ENCODE measurements at places on chromosomes 7 and 10.
A peak's percentile ranks its signal among the peaks of the same experiment; 100 is the strongest.

- no peak for DNase-seq
These were observed 50.1 kb upstream of the CREB5 start for GRCh38 chr7:28362182-28362581.

GRCh38 chr10:78577712-78578111 lies 491.1 kb upstream of the ZMIZ1 start:
- DNase-seq, result no peak

- DNase-seq, result no peak
These were observed 426.4 kb downstream of the ACTR3B start for GRCh38 chr7:153185936-153186335.

GRCh38 chr10:10803278-10803677 lies 214.4 kb upstream of the CELF2 start:
- no peak for DNase-seq

- DNase-seq, result no peak
These were observed 68.0 kb upstream of the SAMD8 start for GRCh38 chr10:75043256-75044131.

GRCh38 chr7:116584721-116585120 lies 59.9 kb downstream of the CAV1 start:
- DNase-seq, result no peak

- no peak for DNase-seq
These were observed 224.4 kb downstream of the NEBL start for GRCh38 chr10:20672741-20673140.

- no peak for DNase-seq
These were observed 5.2 kb downstream of the SEMA3E start for GRCh38 chr7:83643739-83644138.

GRCh38 chr10:29993319-29993915 lies 66.0 kb downstream of the JCAD start:
- DNase-seq, result peak; percentile 78

GRCh38 chr10:62726142-62726541 lies 78.4 kb upstream of the ADO start:
- no peak for DNase-seq

- no peak for DNase-seq
These were observed 40.0 kb downstream of the FIGNL1 start for GRCh38 chr7:50409856-50410745.

DNA sequence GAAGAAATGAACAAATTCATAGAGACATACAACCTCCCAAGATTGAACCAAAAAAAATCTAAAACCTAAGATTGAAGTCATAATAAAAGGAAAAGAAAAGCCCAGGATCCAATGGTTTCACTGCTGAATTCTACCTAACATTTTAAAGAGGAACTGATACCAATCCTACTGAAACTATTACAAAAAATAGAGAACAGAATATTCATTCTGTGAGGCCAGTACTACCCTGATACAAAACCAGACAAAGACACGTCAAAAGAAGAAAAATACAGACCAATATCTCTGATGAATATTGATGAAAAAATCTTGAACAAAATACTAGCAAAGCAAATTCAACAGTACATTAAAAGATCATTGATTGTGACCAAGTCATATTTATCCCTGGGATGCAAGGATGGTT lies 128.5 kb upstream of the STEAP1 start:
- no peak for DNase-seq

- DNase-seq, result no peak
These were observed 113.4 kb downstream of the SEM1 start for GRCh38 chr7:96596120-96596826.

- no peak for DNase-seq
These were observed 177.5 kb downstream of the ANK3 start for GRCh38 chr10:60212195-60212594.

DNA sequence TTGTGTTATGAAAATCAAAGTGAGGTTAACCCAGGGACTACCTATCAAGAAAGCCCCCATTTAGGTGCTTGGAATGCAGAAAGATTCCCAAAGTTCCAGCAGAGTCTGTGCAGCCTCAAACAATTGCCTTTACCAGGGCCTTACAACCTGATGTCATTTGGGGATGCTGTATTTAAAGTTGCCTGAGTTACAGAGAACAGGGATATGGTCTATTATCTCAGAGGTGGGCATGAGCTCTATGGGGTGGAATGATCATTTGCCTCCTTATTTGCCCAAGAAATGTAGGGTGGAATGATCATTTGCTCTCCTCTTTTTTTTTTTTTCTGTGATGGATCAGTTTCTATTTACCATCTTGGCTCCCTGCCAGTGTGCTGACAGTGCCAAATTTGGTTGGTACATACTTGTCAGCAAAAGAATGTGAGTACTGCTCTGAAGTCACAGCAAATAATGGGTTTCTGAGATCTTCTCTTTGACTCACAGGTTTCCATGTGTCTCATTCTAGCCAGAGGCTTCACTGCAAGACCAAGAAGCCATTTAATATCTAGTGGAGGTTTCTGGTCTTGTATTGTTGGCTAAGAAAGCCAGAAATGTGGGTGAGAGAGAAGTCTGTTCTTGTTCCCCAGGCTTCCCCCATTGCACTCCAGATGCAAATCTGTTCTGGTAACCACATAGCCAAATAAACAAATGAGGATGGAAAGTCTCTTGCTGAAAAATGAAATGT lies 45.5 kb upstream of the ZNRF2 start:
- DNase-seq, result no peak

- DNase-seq, result no peak
These were observed 605.0 kb downstream of the CCSER2 start for GRCh38 chr10:84933402-84933801.

- DNase-seq, result peak; percentile 77
These were observed 57.2 kb upstream of the ECHDC3 start for GRCh38 chr10:11684717-11685645.

GRCh38 chr7:117195361-117196029 lies 127.4 kb downstream of the WNT2 start:
- DNase-seq, result no peak

DNA sequence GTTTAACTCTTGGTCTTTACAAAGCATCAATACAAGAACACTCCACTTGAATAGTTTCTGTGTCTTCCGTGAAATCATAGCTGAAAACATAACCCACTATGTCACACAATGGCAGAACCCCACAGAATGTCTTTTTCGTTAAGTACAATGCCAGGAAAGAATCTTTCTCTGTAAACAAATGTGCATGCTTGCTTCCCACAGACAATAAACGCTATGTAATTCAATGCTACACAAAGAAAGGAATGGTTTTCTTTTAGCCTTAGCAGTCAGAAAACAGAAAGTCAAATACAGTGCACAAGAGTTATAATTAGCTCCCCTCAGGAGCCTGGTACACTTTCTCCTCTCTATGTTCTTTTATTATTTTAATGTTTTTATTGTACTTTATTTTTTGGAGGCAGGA lies 186.1 kb downstream of the SRPK2 start:
- DNase-seq, result no peak

DNA sequence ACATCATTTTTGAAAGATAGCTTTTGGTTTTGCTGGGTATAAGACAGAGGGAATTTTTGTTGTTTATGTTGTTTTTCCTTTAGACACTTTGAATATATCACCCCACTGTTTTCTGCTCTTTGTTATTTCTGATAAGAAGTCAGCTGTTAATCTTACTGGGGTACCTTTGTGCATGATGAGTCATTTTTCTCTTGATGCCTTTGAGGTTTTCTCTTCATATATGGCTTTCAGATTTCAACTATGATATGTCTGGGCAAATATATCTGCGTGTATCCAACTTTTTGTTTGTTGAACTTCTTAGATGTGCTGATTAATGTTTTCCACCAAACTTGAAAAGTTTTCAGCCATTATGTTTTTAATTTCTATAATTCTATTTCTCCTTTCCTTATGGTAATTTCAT lies 208.6 kb upstream of the TMEM72 start:
- DNase-seq, result no peak

GRCh38 chr10:6530211-6530840 lies 49.8 kb downstream of the PRKCQ start:
- DNase-seq, result no peak

DNA sequence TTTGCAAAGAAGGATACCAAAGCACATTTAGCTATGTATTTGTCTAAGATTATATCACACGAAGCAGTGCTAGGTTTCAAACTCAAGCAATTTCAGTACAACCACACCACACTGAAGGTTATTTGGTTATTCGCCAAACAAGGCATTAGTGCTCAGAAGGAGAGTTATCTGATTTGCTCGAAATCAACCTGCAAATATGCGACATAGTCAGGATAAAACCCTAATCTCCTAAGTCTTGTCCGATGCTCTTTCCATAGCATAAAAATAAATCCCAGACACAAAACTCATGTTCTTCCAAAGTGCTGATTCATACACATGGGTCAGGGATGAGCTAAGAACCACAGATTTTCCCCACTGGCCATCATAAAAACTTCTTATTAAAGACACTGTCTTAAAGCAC lies 1288.0 kb upstream of the SORCS1 start:
- DNase-seq, result no peak

GRCh38 chr7:83677180-83677866 lies 28.4 kb upstream of the SEMA3E start:
- no peak for DNase-seq

- DNase-seq, result no peak
These were observed 165.8 kb downstream of the CCDC3 start for GRCh38 chr10:12835709-12836108.

- DNase-seq, result no peak
These were observed 230.8 kb downstream of the FOXP2 start for GRCh38 chr7:114645451-114645850.

DNA sequence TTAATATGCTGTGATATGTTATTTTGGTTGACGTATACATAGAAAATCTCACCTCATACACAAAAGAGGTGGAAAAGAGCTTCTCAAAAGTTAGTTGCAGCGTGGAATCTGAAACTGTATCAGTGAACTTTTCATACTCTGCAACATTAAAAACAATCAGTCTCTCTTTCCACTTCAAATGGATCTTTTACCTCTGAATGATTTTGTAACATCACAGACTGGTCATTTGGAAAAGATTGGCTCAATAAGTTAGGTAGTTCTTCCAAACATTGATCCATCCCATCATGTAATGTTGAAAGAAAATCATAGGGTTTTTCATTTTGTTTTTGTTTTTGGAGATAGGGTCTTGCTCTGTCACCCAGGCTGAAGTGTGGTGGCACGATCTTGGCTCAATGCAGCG lies 131.1 kb downstream of the AHR start:
- no peak for DNase-seq

GRCh38 chr7:139658296-139658695 lies 119.5 kb downstream of the HIPK2 start:
- no peak for DNase-seq

DNA sequence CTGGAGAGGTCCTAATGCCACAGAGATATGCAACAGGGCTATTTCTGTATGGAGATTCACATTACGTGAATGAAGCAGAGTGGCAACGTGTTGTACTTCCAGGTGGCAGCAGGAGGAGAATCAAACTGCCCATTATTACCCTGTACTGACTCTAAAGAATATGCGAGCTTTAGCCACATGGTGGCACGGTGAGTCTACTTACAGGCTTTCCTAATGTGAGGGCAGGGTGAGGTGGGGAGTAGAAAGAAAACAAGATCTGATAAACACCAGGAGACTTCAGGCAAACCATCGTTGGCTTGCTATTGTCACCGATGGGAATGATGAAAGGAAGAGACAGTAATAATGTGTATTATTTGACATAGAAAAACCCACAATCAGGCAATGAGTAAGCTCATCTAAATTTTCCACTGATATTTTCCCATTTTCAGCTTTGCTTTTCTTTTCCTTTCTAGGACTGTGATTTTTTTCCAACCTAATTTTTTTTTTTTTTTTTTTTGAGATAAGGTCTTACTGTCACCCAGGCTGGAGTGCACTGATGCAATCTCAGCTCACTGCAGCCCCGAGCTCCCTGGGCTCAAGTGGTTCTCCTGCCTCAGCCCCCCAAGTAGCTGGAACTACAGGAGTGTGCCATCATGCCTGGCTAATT lies 164.3 kb downstream of the BTAF1 start:
- peak; percentile 51 for DNase-seq

- no peak for DNase-seq
These were observed 8.9 kb downstream of the FBXL13 start for GRCh38 chr7:103065667-103066066.

GRCh38 chr10:110698782-110699201 lies 54.7 kb downstream of the RBM20 start:
- no peak for DNase-seq

GRCh38 chr7:105985672-105986215 lies 22.7 kb downstream of the CDHR3 start:
- no peak for DNase-seq

GRCh38 chr7:67306331-67306730 lies 309.7 kb downstream of the TYW1 start:
- no peak for DNase-seq

DNA sequence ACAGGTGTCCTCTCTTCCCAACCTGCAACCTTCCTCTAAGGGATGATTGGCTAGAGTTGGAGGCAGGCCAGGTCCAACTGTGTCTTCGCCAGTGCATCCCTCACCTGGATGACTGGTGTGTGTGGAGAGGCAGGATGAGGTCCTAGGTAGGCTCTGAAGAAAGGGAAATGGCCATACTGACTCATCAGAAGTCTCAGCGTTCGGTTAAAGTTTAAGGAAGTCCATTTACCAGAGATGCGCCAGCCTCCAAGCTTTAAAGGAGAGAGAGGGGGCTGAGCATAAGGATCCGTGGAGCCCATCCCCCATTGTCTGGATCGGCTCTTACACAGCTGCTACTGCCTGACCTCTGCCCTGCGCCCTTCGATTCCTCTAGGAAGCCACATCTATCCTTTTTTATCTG lies 4.4 kb downstream of the KEL start:
- DNase-seq, result no peak

- no peak for DNase-seq
These were observed 109.4 kb downstream of the ELFN1 start for GRCh38 chr7:1779445-1779844.

- no peak for DNase-seq
These were observed 29.7 kb upstream of the BNIP3 start for GRCh38 chr10:132011445-132011844.

- no peak for DNase-seq
These were observed 732.4 kb downstream of the KCNMA1 start for GRCh38 chr10:76905251-76905650.

GRCh38 chr7:2959828-2960599 lies 83.7 kb downstream of the CARD11 start:
- no peak for DNase-seq

- DNase-seq, result no peak
These were observed 34.5 kb downstream of the PAPSS2 start for GRCh38 chr10:87694011-87694794.

DNA sequence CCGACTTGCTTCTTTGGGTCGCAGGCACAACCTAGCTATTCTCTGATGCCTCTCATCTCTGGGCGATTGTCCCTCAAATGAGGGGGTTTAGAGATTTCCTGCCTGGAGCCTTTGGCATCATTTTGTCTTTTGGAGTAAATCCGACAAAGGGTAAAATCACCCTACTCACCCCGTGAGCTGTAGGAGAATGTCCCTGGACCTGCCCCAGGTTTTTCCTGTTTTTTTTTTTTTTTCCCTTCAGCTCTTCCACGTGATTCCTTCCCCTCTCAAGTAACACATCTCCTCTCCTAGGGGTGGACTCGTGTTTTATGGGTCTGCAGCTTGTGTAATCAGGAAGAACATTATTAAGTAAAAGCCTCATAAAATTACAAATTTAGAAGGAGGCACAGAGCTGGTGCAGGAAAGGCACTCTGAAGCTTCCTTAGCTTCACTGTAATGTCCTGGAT lies 128.4 kb upstream of the ZNF746 start:
- no peak for DNase-seq

- no peak for DNase-seq
These were observed 8.4 kb downstream of the ANXA11 start for GRCh38 chr10:80196950-80197315.

All from ovary (tissue), 10 donors.